NCI-H82 (cell line): ENCODE measurements at places on chromosomes 4 and X.
A peak's percentile ranks its signal among the peaks of the same experiment; 100 is the strongest.

DNA sequence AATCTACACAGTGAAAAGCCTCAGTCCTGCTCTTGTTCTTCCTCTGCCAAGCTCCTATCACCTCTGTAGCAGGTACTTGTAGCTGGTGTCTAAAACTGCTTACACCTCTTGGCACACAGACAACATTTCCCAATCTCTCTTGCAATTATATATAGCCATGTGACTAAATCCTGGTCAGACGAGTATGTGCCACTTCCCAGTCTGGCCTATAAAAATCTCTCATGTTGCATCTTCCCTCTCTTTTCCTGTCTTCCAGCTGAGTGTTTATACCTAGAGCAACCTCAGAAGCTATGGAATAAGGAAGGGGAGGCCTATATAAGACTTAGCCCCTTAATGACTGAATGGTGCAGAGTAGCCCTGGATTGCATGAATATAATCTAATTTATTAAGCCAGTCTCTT lies 105.8 kb downstream of the RNF150 start:
- peak; percentile 53 for DNase-seq

DNA sequence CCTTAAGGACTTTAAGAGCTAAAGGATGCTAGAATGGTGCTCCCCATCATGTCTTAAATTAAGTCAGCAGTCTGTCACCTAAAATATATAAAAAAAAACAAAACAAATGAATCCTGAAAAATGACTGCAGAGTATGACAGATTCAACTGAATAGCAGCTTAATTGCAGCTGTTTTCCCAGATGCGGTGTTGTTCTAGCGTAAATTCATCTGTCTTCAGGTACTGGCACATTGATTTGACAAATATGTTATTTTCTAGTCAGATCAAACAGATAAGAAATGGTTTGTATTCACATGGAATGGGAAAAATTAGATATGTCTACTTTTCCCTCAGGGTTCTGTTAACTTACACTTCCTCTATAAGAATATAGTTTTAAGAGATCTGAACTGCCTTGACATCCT lies 211.7 kb downstream of the NAF1 start:
- no peak for DNase-seq

- no peak for DNase-seq
Observed at GRCh38 chr4:38328989-38329729, 334.8 kb upstream of the KLF3 start.

DNA sequence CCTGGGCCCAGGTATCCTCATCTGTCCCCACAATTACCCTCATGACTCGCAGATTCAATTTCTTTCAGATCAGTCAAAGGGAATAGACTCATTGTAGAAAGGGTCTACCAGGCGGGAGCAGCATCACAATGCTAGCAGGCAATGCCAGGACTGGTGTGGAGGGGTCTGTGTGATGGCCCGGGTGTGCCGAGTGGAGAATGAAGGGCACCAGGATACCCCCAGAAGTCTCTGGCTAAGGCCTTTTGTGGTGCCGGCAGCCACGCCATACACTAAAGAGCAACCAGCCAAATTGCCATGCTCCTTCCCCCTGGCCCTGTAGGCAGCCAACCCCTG lies 37.9 kb upstream of the RASL11B start:
- no peak for DNase-seq

GRCh38 chr4:85780664-85781063 lies 305.7 kb downstream of the ARHGAP24 start:
- no peak for DNase-seq
